ENCODE measurements at places on chromosomes 3 and 15.

DNA sequence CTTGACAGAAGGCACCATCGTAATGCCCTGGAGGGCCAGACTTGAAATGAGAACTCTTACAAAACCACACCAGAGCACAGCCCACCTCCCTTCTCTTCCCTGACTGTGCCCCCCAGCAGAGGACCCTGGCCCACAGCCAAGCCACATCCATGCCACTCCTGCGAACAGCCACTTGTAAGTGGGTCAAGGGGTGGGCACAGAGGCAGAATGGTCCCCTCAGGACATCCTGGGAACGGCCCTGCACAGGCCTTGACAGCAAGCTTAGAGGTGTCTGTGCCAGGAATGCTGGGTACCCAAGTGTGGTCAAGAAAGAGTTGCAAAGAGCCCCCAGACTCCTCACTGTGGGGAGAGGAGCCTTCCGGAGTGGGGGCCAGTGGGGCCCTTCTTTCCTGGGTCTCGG, 33.3 kb downstream of the HCN4 start:
- DNase-seq = no peak

GRCh38 chr3:108406661-108407206, 103.7 kb downstream of the MYH15 start:
- DNase-seq = peak; percentile 62

GRCh38 chr3:172127141-172127540, 87.8 kb downstream of the FNDC3B start:
- DNase-seq = no peak

GRCh38 chr3:120457827-120458226, 7.0 kb upstream of the FSTL1 start:
- DNase-seq = no peak

- peak; percentile 87 for DNase-seq
These were observed 93.1 kb downstream of the LRIG1 start for GRCh38 chr3:66407611-66408218.

DNA sequence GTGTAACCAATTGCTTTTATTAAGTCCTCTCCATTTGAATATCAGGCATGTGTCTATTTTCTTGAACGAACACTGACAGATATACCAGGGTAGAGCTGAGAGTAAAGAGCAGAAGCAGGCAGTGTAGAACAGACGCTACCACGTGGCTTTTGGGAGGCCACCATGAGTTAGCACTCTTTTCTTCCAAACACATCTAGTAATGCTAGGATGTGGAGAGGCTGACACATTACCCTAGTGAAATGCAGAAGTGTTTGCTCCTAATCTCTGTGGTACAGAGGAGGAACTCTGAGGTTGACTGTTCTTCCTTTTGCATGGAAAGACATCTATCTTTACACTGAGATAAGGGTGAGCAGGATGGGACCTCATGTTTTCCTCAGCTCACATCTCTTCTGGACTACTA, 216.3 kb downstream of the SATB1 start:
- no peak for DNase-seq

All from germinal center (tissue), 1 donor.